ENCODE measurements at places on chromosomes 11 and 22.

- DNase-seq, result no peak
Observed at GRCh38 chr11:61830237-61831105, 2.4 kb downstream of the FADS2 start.

DNA sequence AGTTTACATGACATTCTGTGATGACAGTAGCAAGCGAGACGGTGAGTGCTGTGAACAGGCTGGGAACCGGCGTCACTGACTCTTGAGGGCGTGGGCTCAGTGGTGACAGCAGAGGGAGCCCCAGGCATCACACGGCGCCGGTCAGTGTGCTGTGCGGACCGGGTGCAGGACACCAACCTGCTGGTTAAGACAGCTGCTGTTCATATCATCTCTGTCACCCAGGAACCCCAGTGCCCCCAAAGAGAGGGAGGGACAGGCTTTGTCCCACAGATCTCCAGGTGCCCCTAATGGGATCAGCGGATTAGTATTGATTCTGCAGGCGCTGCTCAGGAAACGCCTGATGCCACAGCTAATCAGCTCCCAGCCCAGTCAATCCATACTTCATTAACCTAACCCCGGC, 18.4 kb downstream of the B3GAT1 start:
- DNase-seq, result no peak

DNA sequence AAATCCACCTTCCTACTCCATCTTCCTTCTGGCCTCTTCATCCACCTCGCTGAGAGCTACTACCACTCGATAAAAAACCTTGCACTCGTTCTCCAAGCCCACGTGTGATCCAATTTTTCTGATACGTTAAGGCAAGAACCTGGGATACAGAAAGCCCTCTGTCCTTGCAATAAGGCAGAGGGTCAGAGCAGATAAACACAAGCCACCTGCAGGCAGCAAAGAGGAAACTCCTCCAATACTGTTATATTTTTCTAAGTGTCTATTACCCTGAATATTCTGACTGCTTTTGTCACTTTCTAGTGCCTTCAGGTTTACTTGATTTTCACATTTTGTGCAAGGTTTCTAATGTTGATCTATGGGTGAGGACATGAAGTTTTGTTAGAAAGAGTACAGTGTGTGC, 26.6 kb downstream of the TRIM5 start:
- DNase-seq, result no peak

- no peak for DNase-seq
Observed at GRCh38 chr11:57641011-57641807, 8.5 kb downstream of the YPEL4 start.

DNA sequence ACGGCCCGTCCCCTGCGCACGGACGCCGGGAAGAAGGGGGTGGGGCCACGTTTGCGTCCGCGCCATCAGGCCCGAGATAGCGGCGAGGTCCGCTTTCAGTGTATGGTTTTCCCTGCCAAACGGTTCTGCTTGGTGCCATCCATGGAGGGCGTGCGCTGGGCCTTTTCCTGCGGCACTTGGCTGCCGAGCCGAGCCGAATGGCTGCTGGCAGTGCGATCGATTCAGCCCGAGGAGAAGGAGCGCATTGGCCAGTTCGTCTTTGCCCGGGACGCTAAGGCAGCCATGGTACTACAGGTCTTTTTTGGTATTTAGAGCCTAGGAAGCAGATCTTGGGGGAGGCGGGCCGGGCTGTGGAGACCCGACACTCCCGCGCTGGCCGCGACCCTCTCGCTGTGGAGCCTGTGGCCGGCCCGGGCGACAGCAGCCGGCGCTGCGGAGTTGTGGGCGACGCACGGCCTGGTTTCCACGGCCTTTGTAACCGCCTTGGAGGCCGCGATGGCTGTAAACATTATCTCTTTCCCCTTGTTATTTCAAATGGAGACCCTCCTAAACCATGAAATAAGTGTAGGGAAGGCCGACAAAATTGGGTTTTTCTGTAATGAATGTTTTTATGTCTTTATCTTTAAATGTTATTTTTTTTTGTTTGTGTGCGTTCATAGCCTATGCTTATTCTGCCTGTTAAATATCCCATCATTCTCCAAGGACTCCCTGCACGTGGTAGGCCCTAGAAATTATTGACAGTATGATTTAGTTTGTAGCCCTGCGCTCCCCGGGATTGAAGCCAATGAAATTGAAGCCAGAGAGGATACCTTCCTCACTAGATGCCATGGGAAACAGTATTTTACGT, at the start of gene AASDHPPT:
Gene AASDHPPT (plus strand): TSS at position 54 of the 847 bp plus-strand sequence. CDS start 49 bp downstream, at position 103.
- DNase-seq, result peak; percentile 26

DNA sequence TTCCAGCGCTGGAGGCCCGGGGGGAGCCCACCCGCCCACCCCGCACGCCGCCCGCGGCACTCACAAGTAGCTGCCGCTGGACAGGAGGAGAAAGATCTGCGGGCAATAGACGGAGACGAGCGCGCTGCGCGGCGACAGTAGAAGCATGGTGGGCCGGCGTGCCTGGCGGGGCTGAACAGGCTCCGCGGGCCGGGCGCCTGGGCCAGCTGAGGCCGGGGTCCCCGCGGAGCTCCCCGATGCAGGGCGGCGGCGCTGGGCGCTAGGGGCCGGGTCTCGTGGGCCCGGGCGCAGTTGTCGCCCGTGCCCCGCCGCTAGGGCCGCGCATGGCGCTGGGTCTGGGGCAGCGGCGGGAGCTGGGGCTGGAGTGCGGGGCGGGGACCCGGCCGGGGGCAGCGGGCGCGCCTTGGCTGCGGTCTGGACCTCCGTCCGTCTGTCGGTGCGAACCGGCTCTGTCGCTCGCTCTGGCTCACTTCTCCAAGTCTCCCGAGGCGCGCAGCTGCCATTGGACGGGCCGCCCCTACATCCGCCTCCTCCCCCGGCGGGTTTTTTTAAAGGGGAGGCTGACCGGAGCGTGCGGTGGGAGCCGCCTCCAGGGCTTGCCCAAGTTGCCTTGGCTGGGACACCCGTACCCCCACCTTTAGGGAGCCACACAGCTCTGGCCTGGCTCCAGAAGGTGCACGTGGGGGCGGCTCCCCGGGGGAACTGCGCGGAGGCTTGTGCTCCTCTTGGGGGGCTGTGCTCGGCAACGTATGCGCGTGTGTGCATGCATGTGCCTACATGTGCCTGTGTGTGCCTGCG, 4.7 kb downstream of the WNT7B start:
- no peak for DNase-seq

DNA sequence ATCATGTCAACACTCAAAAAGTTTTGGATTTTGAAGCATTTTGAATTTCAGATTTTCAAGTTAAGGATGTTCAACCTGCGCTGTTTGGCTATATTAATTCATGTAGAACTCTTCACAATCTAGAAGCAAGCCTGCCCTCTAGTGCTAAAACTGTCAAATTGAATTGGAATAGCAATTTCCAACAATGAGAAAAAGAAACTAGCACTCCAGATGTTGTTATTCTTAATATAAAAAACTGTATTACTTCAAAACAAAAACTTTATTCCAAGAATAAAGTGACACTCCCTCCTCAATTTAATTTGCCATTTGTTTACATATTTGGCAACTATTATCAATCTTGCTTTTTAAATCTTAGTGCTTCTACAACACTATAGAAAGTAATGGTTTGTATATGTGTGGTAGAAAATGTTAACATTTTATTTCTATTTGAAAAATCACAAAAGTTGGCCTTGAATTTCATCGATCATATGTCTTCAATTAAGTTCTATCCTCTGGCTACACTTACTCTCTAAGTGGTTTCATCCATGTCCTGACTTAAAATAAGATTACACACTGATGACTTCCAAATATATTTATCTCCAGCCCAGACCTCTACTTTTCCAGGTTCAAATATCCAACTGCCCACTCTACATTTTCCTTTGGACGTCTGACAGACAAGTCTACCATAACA, 36.6 kb downstream of the DCUN1D5 start:
- peak; percentile 8 for DNase-seq

- no peak for DNase-seq
Observed at GRCh38 chr11:133993921-133994320, 37.2 kb upstream of the IGSF9B start.

DNA sequence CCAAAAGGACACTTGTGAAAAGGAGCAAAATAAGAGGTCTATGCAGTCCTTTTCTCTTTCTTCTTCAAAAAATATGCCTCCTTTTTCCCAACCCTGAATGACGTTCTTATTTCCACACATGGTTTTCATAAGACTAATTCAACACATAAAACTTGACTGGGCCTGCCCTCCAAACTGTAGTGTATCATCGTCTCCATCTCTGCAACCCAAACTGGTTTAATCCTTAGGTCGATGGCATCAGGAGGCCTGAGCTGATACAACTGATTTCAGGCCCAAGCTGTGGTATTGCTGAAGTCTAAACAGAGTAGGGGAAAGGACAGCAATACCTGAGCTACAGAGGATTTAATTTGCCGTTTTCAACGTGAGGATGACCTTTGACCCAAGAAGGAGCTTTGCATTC, 130.0 kb upstream of the MTNR1B start:
- no peak for DNase-seq

DNA sequence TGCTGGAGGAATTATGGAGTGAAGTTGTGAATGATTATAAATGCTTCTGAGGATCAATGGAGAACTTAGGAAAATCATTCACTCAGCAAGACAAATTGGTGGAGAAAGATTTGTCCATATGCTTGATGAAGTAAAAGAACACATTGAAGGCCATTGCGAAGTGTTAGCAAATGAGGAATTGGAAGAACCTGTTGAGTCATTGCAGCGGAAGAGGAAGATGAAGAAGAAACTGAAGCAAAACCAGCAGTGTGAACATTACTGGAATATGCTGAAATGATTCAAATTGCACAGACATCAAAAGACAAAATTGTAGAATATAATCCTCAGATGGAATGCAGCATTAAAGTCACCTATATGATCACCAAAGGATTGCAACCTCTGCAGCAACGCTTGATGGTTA, 168.1 kb downstream of the ADAMTS15 start:
- no peak for DNase-seq

GRCh38 chr11:1701091-1701807, 4.3 kb downstream of the KRTAP5-6 start:
- DNase-seq, result no peak

DNA sequence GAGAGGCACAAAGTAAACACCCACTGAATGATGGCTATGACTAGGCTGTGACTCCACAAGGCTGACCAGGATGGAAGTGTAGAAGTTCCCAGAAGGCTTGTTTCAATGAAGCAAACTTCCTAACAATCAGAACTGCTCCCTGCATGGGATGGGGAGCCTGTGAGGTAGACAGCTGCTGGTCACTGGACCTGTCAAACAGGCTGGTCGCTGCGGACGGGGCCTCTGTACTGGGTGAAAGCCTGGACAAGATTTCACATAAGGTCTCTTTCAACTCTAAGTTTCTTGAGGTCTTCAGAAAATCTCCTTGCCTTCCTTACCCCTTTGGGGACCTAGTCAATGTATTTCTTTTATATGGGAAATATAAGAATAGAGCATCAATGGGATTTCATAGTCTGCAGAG, 438.2 kb downstream of the BUD13 start:
- DNase-seq, result no peak

DNA sequence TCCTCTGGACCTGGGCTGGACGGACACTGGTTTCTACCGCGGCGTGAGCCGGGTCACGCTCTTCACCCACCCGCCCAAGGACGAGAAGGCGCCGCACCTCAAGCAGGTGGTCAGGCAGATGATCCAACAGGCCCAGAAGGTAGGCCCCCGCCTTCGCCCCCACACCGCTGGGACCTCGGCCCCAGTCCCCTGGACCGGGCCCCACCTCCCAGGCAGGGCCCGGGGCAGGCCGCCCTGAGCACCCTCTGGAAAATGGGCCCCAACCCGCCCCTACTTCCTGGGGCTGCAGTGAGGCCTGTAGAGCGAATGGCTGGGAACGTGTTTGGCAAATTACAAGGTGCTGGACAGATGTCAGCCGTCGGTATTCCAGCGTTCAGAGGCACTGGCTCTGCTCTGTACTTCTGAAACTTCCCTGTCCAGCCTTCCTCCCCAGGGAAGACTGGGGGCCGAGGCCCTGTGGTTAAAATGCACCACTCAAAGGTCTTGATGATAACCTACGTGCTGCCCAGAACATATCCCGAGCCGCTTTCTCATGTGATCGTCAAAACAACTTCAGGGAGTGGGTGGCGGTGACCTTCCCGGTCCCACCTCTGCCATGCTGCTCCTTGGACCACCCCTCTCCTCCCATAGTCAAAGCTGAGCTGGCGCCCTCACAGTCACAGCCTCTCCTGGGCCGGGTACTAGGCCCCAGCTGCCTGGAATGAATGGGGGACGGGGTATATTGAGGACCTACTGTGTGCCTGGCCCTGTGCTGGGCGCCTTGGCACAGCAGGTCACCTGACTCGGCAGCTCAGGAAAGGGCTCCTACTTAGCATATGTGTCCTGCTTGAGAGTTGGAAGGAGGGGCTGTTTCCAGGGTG, 869 bp downstream of the FAM83F start:
- no peak for DNase-seq

DNA sequence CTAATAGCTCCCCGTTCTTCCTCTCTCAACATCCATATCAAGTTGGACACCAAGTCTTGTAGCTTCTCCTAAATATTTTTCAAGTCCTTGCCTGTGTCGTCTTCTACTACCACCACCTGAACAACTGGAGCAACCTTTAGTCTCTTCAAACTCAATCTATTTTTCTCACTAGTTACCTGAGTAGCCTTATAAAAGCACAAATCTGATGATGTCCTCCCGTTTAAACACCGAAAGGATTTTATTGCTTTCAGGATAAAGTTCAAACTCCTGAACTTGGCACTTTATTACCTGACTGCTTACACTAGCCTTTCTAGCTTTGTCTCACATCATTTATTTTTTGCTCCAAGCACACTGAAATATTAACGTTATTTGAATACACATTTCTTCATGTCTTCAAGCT, 1.3 kb upstream of the PAK1 start:
- no peak for DNase-seq

DNA sequence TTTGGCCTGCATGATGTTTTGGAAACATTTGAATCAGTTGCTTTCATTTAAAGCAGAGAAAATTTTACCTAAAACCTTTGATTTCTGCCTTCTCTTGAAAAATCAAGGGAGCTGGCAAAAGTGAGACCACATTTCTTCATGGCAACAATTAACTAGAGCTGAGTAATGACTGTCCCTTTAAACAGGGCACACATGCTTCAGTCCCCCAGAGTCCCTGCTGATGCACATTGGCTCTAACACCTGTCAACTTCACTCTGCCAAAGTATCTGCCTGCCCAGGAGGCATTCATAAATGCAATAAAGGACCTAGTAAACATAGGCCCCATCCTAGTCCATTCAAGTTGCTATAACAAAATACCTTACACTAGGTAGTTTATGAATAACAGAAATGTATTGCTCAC, 87.1 kb upstream of the LDLRAD3 start:
- DNase-seq, result no peak

DNA sequence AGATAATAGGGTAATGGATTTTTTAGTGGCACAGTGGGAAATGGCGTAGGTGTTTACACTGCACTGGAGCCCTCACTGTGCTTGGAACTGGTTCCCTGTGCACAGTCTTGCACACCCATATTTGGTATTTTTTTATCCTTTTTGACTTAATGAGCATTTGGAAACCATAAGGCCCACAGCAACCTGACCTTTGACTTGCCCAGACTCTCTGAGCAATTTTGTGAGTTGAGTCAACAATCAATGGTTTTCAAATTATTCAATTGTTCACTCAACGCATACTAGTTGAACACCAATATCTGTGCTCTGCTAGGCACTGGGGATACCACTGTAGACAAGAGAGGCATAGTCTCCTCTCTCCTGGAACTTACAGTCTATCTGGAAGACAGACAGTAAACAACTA, 14.3 kb downstream of the CD44 start:
- no peak for DNase-seq

Measured in urinary bladder (tissue), 4 donors.